Stimulated activated naive B cell treated with anti-CD40 and anti-IgM and Interleukin-4, amounts not matched to agents 10 μg/mL and 1 μg/mL and 100 μg/mL, for 72 hours (primary cell): ENCODE measurements at places on chromosomes 6 and 20.
A peak's percentile ranks its signal among the peaks of the same experiment; 100 is the strongest.

DNA sequence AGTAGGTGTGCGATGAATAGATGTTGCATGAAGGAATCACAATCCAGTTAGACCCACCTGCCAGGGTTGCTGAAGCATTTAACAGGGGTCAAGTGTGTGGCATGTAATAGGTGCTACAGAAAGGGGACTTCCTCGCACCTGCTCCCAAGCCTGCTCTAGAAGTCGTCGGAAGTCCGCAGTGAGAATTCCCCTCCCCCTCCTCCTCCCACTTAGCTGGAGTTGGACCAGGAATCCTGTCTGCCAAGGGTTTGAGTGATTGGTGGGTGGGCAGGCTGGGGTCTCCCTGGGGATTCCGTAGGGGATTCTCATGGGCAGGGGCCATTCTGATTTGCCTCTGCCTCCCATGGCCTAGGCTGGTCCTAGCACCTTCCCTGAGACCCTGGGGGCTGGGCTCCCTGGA is 10.3 kb downstream of the SCRT2 start:
- no peak for DNase-seq

- no peak for DNase-seq
Observed at GRCh38 chr6:134002821-134003220, 49.6 kb downstream of the SLC2A12 start.

DNA sequence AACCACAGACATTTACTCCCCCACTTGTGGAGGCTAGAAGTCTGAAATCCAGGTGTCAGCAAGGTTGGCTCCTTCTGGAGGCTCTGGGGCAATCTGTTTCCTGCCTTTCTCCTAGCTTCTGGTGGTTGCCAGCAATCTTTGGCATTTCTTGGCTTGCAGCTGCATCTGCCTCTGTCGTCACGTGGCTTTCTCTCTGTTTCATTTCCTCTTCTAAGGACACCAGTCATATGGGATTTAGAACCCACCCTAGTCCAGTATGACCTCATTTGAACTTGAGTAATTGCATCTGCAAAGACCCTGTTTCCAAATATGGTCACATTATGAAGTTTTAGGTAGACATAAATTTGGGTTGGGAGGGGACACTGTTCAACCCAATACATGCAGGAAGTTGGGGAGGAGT is 56.2 kb upstream of the EPB41L1 start:
- peak; percentile 62 for DNase-seq

GRCh38 chr6:111943726-111944125 is 70.5 kb upstream of the FYN start:
- no peak for DNase-seq

DNA sequence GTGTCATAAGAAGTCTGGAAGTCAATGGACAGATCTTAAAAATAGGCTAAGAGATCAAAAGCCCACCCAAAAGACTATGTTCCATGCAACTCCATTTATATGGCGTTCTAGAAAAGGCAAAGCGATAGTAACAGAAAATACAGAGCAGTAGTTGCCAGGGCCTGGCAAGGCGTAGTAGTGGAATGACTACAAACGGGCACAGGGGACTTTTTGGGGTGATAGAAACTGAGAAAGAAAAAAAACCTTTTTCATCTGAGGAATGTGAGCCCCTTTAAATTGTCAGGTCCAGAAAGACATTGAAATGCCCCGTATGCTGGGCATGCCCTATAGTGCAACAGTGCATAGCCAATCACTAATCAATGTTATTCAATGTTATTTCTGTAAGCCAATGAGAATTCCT is 47.2 kb upstream of the FAM50B start:
- peak; percentile 65 for DNase-seq

DNA sequence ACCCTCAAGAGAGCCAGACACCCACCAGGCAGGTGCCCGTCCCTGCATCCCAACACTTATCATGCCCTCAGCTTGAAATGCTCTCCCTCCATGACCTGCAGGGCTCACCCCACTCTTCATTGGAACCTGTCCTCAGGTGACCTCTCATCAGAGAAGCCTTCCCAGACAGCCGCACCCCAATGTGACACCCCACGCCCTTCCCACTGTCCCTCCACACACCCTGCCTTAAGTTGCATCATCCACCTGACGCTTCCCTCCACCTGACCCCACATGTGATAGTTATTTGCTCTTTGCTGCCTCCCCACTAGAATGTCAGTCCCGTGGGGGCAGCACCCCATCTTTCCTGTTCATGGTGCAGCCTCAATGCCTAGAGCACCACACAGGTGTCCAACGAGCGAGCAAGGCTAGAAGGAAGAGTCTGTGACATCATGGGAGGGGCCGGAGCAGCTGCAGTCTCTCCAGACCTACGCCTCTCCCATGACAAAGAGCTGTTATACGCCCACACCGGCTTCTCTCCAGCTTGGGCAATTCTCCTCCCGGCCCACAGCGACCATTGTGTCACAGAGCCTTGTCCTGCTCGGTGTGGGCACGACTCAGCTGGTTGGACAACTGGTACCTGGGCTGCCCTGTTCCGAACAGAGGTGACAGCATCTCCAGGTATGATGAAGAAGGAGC is 58.2 kb downstream of the NFATC2 start:
- DNase-seq = no peak

GRCh38 chr6:44016131-44016870 is 111.0 kb downstream of the MRPL14 start:
- DNase-seq = no peak

DNA sequence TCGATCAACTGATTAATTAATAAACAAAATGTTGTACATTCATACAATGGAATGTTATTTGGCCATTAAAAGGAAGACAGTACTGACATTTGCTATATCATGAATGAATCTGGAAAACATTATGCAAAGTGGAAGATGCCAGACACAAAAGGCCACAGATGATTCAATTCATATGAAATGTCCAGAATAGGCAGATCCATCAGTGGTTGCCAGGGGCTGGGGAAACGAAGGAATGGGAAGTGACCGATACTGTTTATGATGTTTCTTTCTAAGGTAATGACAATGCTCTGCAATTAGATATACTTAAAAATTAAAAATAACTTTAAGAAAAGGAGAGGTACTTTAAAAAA is 37.2 kb downstream of the ELOVL5 start:
- no peak for DNase-seq

DNA sequence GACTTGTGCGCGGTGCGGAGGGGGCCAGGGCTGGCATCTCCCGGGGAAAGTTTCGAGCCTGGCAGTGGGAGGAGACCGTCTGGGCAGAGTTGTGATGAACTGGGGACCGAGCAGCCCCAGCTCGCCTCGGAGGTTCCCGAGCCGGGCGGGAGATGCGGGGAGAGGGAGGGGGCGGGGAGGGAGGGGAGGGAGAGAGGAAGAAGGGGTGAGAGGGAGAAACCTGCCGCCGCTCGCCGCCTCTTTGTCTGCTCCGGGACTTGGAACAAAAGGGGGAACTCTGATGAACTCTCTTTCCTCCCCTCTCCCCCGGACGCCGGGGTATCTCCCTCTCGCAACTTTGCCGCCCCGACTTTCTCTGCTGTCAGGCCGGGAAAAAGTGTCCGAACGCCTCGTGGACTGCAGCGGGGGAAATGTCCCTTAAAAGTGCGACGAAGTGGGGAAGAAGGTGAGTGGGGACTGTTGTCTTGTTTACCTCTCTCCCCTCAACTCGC is 72.7 kb downstream of the SOX4 start:
- DNase-seq = no peak

GRCh38 chr6:134035823-134036296 is 16.6 kb downstream of the SLC2A12 start:
- no peak for DNase-seq

DNA sequence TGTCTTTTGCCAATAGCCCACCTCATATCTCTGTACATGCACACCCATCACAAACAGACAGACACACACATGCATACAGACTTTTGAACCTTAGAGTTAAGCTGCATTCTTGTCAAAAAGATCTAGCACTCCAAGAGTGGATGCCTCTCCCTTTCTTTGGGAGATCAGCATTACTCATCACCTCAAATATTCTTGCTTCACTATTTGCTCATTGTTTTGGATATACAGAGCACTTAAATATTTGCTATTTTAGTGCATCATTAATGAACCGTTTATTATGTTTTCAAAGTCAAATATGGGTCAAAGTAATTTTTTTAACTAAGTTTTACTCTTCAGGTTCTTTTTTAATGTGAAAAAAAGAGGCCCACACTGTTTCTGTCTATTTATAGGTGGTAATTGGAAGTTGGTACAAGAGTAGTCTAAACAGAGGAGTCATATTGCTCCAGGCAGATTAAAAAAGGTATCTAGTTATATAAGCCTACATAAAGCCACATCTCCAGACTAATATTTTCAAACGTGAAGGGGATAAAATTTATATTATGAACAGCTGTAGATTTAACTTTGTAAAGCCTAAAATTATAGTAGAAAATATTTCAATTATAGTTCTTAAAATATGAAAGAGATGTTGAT is 102.6 kb downstream of the FLRT3 start:
- DNase-seq = no peak

DNA sequence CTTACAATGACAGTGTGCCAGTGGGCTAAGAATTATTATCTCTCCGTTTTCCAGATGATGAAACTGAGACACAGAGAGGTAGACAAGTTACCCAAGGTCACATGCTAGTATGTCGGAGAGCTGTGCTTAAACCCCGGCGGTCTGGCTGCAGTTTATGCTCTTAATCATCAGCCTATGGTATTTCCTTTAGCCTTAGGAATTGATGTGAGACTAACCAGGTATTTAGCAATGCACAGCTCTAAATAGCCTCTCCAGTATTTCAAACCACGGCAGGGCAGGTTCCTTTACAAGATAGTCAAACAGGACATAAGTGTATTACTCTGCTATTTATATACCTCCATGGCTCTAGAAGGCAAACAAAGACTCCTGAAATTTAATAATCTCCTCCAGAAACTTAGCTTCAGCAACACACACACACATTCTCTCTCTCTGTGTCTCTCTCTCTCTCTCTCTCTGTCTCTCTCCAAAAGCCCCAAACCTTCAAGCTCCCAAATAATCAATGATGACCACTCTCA is 142.0 kb upstream of the ZNF217 start:
- DNase-seq = no peak

DNA sequence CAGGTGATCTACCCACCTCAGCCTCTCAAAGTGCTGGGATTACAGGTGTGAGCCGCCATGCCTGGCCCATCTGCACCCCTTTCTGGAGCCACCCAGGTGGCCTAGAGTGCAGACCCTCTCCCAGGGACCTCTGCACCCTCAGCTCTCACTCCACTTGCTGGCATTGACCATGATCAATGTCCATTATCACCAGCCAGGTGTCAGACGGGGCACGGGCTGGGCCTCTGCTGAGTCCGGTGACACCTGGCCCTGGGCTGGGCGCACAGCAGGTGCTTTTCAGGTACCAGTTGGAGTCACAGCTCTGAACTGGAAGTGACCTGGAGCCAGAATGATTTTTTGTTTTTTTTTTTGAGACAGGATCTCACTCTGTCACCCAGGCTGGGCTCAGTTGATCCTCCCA is 91.8 kb upstream of the PMEPA1 start:
- no peak for DNase-seq

DNA sequence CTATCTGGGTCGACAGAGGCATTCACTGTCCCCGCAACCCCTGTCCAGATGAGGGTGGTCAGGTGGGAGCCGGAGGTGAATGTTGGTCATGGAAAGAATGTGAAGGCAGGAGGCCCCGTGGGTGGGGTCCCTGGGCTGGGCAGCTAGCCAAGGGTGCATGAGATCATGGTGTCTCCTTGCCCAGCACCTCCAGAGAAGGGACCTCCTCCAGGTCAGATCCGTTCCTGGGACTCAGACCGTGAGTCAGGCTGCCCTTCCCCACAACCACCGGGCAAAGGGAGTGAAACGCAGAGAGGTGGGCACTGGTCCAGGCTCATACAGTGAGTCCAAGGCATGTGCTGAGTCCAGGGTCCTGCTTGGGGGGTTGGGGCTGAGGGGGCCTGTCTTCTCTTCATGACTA is 3.5 kb downstream of the FOXS1 start:
- DNase-seq = no peak

GRCh38 chr20:47350691-47351545 is 5.6 kb downstream of the ZMYND8 start:
- DNase-seq = no peak

GRCh38 chr6:42784717-42785498 is 3.1 kb downstream of the BICRAL start:
- no peak for DNase-seq

DNA sequence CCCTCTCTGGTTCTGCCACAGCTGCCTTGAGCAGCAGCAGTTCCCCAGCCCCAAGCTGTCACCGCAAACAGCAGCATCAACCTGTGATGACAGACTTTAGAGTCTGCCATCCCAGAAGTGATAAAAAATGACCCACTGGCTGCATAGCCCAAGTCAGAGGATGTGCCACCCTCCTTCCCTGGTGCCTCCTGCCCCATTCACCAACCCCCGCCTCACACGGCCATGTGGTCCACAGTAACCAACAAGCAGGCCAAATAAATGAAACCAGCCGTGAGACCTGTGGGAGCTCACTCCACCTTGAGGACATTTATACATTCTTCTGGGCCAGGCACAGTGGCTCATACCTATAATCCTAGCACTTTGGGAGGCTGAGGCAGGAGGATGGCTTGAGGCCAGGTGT is 98.2 kb downstream of the PRND start:
- no peak for DNase-seq

- DNase-seq = no peak
Observed at GRCh38 chr6:11828262-11828870, 49.8 kb upstream of the ADTRP start.

DNA sequence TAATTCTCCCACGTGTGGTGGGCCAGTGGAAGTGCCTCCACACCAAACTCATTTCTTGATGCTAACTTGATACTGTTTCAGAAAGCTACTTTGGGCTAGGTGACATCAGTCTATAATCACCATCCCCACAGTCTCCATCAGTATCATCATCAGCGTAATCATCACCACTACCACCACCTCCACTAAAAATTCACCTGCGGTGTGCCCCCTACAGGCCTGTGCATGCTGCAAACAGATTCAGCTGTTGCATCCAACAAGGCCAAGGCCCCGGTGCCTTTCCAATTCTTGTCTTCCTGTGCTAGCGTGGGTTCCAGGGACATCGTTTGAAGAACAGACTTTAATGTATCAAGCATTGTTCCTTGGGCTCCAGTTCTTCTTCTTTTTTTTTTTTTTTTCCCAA is 201.3 kb upstream of the EXOC2 start:
- DNase-seq = no peak
